ENCODE measurements at places on chromosomes 5 and 9. TPM values are rescaled to one million over a fixed set of nuclear protein-coding genes. Genes with fewer than 3 reads are reported as not detected.

FBP2 gene
- total RNA-seq = not detected

DNA sequence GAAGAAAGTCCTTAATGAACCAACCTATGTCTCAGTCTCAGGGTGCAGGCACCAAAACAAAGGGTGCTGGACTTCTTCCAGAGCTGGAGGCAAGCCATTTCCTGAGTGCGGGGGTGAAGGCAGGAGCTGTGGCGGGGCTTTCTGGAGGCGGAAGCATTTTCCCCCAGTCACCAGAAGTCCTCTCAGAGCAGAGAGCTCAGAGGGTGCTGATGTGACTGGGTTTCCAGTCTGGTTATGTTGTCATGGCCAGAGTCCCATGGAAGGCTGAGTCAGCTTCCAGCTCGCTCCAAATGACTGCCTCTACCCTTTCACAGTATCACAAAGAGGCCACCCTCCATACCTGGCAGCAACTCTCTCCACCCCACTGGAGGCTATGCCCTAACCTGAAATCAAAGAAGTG lies 86.0 kb downstream of the TRPC7 start:
- no peak for DNase-seq

BTNL8 gene
- total RNA-seq = not detected

DNA sequence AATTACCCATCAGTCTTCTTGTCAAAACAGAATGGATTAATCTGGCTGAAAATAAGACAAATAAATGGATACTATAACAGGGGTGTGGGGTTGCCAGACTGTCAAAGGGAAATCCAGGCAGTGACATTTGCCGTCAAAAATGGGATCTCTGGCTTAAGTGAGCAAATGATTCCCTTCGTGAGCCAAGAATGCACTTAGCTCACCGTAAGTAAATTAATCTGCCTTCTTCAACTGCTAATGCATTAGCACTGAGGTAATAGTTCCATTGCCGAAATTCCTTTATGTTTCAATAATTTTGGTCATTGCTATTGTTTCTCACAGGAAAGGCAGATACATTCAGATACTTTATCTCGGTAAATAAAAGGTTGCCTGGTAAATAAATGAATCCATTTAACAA lies 377.8 kb downstream of the KIAA0825 start:
- DNase-seq = no peak

IFNE gene
- 0.96 TPM for total RNA-seq

DNA sequence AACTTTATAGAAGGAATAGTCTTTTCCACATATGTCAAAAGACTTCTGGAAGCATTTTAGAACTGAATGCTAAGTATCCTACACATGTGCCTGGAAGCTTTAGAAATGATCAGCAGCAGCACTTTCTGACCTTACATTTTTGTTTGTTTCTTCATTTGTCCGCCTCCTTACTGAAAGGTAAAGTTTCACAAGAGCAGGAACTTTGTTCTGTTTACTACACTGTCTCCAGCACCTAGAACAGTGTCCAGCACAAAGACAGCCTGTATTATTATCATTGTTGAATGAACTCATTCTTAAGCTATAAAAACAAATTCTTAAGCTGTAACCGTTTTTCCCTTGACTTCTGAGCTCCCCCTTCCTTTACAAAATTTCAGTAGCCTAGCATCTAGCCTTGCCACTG lies 14.8 kb downstream of the PIP5K1B start:
- no peak for DNase-seq

DNA sequence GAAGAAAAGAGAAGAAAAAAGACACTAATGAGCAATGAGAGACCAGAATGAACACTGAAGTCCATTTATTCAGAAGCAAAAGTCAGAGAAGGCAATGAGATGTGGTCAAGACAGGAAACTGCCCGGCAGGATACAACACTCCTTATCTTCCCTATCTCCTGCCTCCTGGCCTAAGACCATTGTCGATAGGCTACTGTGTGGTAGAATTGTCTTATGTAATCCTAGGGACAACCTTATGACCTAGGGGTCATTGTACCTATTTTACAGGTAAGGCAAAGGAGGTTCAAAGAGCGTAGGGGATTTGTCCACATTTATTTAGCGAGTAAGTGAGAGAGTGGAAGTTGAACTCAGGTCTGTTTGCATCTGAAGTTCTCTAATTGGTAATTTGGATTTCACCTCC lies 63.0 kb upstream of the PTPN3 start:
- DNase-seq = no peak

GRCh38 chr5:178839319-178839704 lies 20.4 kb upstream of the ZNF354B start:
- peak; percentile 16 for DNase-seq

DNA sequence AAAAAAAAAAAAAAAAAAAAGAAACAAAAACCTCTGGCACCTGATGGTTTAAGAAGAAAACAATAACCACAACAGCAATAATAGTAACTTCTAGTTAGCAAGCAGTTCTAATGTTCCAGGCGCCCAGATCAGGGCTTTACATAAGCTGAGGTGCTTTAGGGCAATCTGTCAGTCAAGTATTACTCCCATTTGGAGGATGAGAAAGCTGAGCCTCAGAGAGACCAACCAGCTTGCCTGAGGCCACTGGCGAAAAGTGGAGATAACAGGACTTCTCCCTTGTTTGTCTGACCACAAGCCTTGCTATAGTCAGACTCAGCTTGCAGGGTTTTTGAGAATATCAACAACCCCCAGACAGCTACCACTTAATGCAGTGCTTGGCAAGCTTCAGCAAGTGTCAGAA lies 83.5 kb upstream of the BOD1 start:
- DNase-seq = no peak

GRCh38 chr9:136401173-136401922 lies 1.4 kb upstream of the SNAPC4 start:
- no peak for DNase-seq

- no peak for DNase-seq
These were observed 29.8 kb downstream of the PIK3R1 start for GRCh38 chr5:68245319-68245718.

DNA sequence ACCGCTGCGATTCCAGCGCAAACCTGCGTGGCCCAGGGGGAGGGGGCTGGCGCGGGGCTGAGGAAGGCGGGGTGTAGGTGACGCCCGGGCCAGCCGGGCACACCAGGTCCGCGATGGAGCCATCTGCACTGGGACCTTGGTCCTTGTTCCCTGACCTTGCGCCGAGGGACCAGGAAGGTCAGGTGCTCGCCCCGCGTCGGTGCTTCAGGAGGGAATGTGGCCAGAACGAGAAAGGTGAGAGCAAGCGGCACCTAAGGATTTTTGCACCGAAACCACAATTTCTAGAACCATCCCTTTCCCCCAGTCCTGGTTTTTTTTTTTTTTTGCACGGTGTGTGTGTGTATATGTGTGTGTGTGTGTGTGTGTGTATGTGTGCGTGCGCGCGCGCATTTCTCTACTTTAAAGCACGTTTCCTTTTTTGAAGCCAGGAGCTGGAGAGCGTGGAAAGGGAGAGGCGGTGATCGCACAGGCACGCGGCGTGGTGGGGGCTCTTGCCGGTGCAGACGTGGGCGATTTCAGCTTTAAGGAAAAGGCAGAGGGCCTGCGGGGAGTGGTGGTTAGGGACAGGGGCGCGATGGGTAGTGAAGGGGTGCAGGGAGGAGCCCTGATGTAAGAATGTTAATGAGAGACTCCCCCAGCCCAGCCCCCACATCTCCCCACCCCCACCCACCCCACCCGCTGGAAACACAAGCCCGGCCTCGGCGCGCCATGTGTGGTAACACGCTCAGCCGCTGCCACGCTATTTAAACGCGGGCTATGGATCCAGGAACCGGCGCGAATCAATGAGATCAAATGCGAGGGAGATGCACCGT lies at the start of gene NPR3:
Gene NPR3 (plus strand): TSS at position 772 of the 812 bp plus-strand sequence. CDS start 456 bp downstream, outside the sequence.
- no peak for DNase-seq

- DNase-seq = no peak
These were observed 192.5 kb upstream of the DAPK1 start for GRCh38 chr9:87305151-87305550.

DNA sequence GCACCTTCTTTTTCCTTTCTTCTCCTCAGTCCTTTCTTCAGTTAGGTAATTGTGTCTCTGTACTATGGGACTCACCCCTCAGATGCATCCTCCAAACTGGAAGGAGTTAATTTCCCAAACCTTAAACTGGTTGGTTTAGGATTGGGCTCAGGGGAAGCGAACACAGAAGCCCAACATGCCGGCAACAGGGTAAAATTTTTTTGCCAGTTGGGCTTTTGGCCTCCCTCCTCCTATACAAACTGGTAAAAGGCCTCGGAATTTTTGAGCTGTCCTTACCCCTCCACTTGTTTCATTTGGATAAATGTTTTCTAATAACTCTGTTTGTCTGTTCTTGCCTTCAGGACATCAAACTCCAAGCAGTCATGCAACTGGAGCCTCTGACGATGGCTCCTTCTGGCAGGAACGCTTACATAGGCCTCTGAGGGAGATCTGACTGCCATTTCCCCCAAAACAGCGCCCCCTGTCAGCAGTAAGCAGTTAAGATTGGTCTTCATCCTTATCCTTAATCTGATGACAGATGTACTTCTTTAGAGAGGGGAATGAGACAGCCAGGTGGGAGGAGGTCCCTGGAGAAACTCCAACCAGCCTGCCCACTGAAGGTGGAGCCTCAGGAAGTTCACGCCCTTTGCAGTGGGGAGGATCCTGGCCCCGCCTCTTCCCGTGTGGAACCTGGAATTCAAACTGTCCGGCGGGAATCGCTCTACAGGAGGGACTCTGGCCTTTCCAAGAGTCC lies 57.8 kb upstream of the SPINK5 start:
- peak; percentile 16 for DNase-seq

GRCh38 chr5:65307088-65307487 lies 174.6 kb downstream of the ADAMTS6 start:
- DNase-seq = no peak

GRCh38 chr5:149829954-149830353 lies 99.8 kb downstream of the PPARGC1B start:
- DNase-seq = no peak

DNA sequence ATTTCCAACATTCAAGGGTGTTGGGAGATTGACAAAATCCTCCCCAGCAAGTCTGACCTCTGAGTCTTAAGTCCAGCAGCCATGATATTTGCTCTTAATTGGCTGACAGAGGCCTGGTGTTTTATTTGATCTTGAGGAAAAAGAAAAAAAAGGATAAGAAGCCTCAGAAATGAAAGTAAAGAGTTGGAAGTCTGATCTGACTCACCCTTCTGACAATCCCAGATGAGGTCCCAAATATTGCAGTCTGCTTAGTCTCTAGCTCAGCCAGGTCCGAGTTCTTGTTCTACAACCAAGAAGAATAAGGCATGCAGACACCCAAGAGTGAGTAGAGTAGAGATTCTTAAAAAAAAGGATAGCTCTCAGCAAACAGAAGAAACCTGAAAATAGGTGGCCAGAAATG lies 632.5 kb upstream of the ST8SIA4 start:
- DNase-seq = no peak

- no peak for DNase-seq
These were observed 39.6 kb downstream of the COL5A1 start for GRCh38 chr9:134681061-134681661.

DNA sequence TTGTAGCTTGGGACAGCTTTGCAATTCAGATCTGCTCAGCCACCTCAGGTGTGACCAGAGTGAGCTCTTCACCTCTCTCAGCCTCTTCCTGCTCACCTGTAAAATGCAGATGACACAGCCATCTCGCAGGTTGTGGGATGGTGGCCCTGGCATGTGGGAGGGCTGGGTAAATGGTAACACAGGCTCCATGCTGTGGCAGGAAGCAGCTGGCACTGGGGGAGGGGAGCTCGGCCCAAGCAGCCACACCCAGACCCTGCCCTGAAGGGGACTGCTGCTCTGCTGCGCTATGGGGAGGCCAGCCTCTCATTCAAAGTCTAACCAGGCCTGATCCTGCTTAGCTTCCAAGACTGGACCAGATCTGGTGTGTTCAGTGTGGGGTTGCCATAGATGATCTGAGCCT lies 24.1 kb downstream of the PHF2 start:
- no peak for DNase-seq

DNA sequence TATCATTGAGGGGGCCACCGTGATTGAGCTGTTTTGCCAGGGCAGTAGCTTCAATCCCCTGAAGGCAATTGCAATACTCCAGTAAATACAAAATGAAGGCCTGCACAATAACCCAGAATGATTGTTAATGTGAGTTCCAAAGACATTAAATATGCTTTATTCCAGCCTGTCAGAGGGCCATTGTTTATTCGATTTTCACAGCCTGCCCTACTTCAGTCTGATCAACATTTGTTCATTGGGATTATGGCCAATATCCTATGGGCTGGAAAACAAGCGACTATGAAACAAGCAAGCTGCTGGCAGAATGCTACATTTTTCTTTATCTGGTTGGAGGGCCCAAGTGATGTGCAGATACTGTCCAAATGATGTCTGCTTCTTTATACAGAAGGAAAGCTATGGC lies 543.1 kb downstream of the TLE1 start:
- no peak for DNase-seq

DNA sequence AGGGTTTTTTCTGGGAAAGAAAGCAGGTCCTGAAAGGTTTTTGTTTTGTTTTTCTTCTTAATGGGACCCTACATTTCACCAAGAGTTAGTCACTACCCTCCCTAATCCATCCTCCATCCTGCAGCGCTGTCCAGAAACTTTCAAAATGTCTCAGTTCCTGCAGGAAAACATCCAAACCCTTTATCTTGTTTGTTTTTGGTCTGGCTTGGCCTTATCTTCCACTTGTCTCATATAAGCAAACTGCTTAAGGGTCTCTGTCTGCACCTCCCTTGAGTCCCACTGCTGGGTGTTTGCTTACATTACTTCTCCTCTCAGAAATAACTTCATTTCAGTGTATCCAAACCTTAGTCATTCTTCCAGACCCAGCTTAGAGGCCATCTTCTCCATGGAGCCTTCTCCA lies 11.0 kb upstream of the TRAF1 start:
- DNase-seq = no peak

SV2C gene
- total RNA-seq = not detected

DBH gene
- total RNA-seq = not detected

DNA sequence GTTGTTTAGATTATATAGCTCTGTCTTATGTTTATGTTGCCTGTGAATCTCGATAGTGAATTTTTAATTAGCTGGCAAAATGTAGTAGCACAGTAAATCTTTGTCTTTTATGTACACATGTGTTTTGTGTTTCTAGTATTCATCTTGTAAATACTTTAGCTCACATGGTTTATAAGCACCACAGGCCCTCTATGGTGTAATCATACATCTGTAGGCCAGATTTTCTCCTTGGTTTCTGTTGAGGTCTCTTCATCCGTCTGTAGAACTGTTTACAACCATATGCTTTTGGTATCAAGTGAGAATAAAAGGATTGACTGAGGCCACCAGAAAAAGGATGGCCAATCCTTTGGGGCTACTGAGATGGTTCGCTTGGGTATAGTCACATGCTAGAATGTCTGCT lies 45.0 kb downstream of the PRR16 start:
- DNase-seq = no peak

NUTM2G gene
- total RNA-seq = not detected

DNA sequence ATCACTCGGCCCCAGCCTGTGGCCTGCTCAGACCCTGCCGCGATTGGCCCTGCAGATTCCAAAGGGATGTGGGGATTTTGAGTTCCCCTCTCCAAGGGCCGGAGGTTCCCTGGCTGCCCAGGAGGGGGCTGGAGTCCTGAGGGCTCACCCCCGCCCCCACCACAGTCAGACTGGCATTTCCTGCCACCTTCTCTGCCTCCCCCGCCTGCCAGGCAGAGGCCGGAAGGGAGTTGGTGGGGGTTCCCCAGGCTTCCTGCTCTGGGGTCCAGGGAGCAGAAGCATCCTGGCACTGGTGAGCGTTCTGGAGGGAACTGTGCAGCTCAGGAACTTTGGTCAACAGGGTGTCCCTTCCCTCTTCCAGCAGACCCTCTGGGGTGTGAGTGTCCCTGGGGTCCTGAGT lies 70.6 kb downstream of the RXRA start:
- DNase-seq = no peak

- DNase-seq = no peak
These were observed 151.5 kb downstream of the RGS3 start for GRCh38 chr9:113614843-113615648.

TMEM171 gene
- total RNA-seq = 5.4 TPM

All from HCT116 (cell line).